NCI-H2081 (cell line): ENCODE measurements at places on chromosomes 7 and 10.

DNA sequence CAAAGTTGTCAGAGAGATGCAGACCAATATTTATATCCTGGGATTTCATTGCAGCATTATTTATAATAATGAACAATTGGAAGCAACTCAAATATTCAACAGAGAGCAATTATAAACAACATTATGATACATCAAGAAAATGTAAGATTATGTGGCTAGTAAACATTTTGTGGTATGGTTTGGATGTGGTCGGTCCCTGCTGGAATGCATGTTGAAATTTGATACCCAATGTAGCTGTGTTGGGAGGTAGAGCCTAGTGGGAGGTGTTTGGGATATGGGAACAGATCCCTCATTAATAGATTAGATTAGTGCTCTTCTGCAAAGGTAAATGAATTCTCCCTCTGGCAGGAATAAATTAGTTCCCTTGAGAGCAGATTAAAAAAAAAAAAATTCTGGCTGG lies 350.9 kb downstream of the ANKRD30A start:
- no peak for DNase-seq

DNA sequence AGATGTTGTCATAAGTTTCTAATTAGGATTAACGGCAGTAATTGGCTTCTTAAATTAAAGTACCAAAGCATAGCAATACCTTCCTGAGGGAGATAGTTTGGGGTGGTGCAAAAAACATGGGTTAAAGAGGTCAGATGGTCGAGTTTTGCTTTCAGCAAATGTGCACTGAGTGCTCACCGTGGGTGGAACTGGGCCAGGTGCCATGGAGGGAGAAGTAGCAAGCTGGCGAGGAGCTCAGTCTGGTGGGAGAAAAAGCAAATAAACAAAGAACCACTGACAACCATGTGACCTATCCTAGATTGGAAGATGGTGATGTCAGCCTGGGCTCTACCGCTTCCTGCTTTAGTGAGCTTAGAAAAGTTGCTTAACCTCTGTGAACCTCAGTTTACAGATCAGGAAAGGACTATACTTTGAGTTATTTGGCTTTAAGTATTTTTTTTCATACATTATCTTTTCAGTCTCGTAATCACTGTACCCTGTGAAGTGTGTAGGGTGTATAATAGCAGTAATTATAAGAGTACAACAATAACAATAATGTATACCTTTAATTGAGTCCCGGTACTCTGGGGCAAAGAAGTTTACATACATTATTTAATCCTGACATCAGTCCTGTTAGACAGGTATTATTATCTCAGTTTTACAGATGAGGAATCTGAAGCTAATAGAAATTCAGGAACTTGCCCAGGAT lies 69.0 kb upstream of the PDCD4 start:
- DNase-seq, result peak; percentile 50

DNA sequence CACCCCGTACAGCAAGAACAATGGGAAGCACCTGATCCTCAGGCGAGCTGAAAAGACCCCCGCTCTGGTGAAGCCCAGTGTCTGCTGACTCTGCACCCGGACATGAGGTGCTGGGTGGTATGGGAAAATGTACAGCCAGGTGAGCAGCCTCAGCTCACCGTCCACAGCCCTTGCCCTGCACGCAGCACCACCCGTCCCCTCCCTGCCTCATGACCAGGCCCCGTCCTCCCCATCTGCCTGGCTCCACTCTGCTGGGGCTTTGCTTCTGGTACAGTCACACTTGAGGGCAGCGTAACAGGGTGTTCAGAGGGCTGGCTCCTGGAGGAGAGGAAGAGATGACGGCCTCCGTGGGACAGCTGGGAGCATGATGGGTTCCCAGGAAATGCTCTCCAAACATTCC lies 49.1 kb downstream of the NCAPG2 start:
- DNase-seq, result no peak

DNA sequence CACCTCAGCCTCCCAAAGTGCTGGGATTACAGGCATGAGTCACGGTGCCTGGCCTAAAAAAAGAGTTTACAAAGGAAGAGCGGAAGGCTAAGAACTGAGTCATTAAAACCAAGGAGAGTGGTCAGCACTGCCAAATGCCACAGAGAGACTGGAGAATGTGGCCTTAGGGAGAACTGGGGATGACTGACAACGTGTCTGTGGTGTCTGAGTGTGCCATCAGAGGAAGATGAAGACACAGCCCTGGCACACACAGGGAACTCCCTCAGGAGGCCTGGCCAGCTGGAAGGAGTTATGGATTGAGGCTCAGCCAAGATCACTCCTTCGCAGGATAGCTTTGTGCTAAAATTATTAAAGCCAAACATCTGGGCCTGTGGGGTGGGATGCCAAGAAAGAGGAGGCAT lies 3.9 kb upstream of the INA start:
- DNase-seq, result no peak

DNA sequence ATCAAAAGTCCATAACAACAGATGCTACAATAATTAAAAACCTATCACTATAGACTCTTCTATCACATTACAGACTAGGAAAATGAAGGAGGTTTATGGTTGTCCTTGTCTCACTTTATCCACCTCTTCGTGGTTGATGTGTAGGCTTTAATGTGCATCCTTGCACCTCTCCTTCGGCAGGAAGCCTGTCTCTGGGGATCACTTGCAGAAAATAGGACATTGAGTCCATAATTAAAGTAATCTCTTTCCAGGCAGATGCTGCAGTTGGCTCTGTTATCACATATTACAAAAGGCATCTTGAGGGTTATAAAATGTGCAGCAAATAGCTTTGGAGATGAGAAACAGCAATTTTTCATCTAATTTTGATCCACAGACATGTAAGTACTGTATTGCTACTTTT lies 168.4 kb downstream of the RELN start:
- DNase-seq, result peak; percentile 38

DNA sequence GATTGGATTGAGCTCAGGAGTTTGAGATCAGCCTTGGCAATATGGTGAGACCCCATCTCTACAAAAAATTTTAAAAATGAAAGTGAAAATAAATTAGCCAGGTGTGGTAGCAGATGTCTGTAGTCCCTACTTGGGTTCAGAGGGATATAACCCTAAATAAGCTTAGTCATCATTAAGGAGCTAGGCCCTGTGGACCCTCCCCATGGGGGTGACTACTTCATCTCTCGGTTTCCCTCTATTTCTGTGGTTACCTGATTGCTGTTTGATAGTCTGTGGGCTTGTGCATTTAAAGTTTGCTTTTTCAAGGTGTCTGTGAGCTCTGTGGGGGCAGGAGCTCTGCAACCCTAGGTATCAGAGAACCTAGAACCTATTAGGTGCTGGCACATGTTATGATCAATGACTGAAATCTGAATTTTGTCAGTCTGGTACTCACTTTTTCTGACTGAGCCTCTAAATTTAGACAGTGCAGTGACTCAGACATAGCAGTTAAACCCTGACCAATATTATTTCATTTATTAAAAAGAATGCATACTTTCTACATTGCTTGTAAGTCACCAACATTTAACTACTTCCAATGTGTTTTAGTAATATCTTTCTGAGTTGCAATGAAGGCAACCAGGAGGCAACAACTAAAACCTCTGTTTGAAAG lies 8.1 kb upstream of the CUZD1 start:
- no peak for DNase-seq

- DNase-seq, result no peak
Measured at GRCh38 chr7:28455486-28455885, 43.2 kb downstream of the CREB5 start.

DNA sequence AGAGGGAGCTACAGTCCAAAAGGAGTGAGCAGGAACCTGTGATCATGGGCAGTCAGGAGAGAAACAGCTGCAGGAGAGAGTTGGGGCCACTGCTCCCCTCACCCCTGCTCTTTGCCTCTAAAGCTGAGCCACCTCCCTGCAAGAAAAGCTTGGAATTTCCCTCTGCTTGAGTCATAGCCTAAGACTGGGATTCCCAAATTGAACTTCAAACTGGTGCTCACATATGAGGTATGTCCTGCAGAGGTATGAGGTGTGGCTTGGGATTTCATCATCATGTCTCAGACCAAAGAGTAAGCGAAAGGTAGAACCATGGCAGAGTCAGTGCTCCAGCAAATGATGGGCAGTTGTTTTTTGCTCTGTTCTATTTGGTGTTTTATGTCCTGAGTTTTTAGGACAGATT lies 237.1 kb upstream of the NRP1 start:
- DNase-seq, result no peak

DNA sequence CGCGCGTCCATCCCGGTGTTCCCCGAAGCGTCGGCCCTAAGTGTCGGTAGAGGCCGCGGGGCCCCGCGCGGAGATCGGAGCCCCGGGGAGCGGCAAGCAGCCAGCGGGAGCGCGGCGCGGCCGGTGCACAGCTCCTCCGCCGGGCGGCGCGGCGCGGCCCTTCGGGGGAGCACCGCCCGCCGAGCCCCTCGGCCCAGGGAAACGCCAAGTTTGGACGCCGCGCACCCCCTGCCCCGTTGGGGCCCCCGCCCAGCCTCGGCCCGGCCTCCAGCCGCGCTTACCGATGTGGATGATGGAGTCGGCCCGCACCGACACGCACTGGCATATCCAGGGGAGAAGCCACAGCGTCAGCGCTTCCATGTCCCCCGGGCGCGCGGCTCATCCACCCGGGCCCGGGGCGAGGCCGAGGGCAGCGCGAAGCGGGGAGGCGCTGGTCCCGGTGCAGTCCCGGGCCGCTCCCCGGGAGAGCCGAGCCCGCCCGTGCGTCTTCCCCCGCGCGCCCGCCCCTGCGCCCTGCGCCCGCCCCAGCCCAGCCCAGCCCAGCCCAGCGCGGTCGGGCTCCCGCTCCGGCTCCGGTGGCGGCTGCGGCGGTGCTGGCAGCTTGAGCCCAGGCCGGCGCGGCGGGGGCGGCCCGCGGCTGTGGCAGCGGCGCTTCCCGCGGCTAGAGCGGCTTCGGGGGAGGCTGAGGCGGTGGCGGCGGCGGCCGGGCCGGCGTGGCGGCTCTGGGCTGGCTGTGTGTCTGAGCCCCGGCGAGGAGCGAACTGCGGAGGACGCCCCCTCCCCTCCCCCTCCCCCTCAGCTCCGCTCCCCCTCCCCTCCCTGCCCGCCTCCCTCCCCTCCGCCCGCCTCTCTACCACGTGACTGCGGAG lies at the start of gene GRID1:
GRID1 (minus strand) TSS at position 763 of the 869 bp plus-strand sequence.
- DNase-seq, result peak; percentile 46

GRCh38 chr10:100981178-100981772 lies 6.0 kb downstream of the MRPL43 start:
- DNase-seq, result no peak

GRCh38 chr7:107130487-107131220 lies 38.1 kb upstream of the HBP1 start:
- DNase-seq, result no peak

DNA sequence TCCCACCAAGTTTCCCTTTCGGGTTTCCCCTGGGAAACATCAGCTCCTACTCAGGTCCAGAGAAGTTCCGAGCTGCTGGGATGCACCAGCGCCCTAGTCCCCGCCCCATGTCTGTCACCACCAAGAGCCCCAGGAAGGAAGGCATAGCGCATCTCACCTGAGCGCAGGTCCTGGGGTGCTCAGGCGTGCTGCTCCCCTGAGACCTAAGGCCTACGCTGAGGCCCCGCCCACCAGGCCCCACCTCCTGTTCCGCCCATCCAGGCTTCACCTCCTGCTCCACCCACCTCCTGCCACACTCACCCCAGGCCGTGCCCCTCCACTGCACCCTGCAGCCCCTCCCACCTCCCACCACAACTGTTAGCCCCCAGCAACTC lies 1.2 kb upstream of the TFR2 start:
- DNase-seq, result no peak

- DNase-seq, result no peak
Measured at GRCh38 chr10:133489816-133490588, 36.3 kb downstream of the SCART1 start.

DNA sequence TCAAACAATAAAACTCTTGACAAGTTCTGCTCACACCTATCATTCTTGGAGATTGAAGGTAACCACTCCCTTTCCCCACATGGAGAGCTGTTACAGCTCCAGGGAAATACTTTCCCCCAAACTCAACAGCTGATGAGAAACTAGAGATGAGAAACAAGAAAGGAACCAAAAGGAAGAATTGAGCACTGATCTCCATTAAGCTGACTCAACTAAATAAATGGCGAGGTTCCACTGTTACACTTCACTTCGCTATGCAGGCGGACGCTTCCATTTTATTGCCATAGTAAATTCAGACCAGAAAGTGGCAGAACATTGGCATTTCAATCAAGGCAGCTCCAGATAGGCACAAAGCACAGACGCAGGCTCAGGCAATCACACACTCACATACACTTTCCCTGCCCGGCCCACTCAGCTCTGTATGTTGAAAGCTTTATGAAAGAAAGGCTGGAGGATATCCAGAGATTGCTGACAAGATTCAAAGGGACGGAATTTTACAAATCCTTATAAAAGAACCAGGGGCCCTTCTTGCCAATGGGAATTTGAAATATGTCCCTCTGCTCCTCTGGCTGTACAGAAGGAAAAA lies 11.5 kb upstream of the YAE1 start:
- no peak for DNase-seq

DNA sequence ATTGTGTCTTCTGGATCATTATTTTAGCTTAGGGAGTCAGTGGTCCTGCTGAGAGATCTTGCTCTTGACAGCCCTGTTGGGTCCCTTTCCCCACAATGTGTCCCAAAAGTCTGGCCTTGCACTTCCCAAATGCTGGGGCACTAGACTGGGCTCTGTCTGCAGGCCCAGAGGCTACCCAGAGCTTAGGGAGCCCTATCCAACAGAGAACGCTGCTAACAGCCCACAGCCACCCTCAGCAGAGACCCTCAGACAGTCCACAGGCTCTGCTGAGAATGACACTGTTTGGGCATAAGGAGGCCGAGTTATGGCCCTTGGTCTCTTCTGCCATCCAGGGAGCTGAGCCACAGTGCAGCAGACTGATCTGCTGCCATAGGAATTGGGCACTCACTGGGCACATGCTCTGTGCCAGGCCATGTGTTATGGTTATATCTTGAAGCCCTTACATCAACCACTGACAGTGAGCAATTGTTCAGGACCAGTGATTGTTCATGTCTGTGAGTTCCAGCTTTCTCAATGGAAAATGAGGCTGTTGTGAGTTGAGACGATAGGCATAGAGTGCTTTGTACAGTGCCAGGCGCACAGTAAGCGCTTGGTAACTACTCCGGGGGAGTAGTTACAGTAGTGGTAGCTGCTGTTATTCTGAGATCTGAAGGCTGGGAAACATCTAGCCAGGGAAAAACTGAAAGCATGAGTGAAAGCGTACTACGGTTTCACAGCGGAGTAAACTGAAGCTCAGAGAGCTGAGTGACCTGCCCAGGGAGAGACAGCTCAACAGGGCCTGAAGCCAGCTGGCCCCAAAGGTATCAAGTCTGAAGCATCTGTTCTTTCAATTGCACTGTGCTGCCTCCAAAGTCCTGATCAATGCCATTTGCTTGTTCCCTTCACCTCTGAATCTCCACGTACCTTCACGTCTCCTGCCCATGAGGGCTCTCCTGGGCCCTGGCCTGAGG lies 77.6 kb upstream of the PRLHR start:
- DNase-seq, result no peak

DNA sequence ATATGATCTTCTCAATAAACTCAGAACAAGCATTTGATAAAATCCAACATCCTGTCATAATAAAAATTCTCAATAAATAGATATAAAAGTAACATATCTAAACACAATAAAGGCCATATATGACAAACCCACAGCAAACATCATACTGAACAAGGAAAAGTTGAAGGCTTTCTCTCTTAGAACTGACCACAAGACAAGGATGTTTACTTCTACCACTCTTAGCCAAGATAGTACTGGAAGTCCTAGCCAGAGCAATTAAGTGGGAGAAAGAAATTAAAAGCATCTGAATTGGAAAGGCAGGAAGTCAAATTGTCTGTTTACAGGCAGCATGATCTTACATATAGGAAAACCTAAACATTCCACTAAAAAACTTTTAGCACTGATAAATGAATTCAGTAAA lies 510.9 kb downstream of the ANKRD7 start:
- DNase-seq, result no peak
